ENCODE measurements at places on chromosomes 2 and 18.

DNA sequence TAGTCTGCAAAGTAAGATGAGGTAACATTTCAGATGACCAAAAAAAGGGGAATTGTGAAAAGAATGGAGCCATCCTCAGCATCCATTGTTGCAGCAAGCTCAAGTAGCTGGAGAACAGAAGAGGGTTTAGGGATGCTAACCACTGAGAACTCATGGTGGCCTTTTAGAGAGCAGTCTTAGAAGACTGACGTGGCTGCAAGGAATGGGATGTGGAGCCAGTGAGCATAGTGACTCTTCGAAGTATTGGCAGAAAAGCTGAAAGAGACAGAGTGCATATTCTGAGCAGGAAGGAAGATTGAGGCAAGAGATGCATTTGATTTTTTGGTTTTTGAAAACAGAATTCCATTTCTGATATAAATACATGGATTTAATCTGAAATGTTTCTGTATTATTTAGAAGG, 151.2 kb downstream of the UBE2E3 start:
- no peak for DNase-seq

GRCh38 chr2:178109813-178110212, 2.4 kb upstream of the RBM45 start:
- no peak for DNase-seq

- DNase-seq, result no peak
Measured at GRCh38 chr2:212264187-212264586, 274.4 kb downstream of the ERBB4 start.

DNA sequence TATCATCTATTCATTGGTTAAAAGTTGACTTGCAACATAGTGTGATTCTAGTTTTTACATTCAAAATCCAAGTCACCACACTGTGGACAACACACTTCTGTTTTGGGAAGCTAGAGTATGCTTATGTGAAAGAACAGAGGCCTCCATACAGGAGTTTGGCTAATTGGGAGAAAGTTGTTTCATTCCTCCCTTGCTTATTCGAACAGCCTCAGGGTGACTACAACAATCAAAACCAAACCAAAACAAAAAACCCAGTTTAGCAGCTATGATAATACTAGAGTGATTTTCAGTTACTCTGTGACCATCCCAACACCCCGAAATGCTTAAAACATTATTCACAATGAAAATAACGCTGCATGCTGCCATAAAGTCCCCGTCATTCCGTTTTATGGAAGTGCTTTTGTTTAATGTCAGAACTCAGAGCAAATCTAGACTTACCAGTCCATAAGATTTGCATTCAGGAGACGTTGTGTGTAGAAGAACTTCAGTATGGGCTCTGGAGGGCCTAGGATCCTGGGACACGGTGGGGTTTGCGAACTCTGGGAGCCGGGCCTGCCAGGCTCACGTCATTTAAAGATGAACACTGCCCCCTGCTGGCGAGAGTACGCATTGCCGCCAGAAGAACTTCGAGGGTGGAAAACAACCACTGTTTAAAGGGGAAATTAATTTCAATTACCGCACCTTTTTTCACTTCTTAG, 111.4 kb downstream of the FTCDNL1 start:
- DNase-seq, result peak; percentile 87

DNA sequence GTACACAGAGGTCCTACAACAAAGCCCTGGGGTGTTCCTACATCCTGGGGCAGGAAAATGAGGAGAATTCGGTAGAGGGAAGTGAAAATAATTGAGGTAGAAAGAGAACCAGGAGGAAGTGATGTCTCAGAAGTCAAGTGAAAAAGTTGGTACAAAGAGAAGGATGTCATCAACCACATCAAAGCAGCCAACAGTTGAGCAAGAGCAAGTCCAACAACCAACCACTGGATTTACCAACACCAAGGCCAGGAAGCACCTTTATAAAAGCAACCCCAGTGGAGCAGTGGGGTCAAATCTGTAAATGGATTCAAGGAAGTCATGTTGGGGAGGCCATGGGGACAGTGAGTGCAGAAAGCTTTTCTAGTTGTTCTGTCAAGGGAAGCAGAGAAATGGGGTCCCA, 360.4 kb downstream of the ZNF516 start:
- peak; percentile 27 for DNase-seq

DNA sequence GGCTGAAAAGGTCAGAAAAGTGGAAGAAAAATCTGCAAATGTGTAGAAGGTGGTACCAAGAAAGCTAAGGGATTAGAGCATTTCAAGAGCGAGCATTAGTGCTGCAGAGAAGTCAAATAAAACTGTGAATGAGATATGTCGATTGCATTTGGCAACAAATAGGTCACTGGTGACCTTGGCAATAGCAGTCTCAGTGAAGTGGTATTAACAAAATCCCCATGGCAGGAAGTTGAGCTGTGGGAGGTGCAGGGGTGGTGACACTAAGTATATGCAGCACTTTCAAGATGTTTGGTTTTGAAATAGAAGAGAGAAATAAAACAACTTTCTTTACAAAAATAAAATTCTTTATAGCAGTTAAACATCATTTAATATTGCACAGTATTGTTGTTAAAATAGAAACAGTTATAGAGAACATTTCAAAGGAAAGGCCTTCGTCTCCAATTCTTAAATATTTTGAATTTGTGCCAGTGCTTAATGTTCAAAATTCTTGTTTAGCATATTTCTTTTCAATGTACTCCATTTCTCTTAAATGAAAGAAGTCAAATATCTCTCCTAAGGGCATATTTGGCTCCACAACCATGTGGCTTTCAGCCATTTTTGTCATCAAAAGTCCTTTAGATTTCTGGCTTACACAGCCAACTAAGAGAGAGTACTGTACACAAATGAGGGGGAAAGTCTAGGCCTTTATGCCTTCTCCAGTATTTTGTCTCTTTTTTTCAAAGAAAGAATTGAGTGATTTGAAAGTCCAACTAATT, 443.0 kb upstream of the MMADHC start:
- DNase-seq, result no peak

Data from stimulated activated CD8-positive, alpha-beta memory T cell treated with anti-CD3 and anti-CD28 coated beads, Interleukin-4, amount 100 ng/mL, for 48 hours (primary cell).